Stimulated activated CD8-positive, alpha-beta memory T cell treated with anti-CD3 and anti-CD28 coated beads, Interleukin-4, amount 100 ng/mL, for 1 hour (primary cell): ENCODE measurements at places on chromosomes 4 and X.

GRCh38 chr4:118917582-118917981 is 28.9 kb downstream of the SYNPO2 start:
- no peak for DNase-seq

DNA sequence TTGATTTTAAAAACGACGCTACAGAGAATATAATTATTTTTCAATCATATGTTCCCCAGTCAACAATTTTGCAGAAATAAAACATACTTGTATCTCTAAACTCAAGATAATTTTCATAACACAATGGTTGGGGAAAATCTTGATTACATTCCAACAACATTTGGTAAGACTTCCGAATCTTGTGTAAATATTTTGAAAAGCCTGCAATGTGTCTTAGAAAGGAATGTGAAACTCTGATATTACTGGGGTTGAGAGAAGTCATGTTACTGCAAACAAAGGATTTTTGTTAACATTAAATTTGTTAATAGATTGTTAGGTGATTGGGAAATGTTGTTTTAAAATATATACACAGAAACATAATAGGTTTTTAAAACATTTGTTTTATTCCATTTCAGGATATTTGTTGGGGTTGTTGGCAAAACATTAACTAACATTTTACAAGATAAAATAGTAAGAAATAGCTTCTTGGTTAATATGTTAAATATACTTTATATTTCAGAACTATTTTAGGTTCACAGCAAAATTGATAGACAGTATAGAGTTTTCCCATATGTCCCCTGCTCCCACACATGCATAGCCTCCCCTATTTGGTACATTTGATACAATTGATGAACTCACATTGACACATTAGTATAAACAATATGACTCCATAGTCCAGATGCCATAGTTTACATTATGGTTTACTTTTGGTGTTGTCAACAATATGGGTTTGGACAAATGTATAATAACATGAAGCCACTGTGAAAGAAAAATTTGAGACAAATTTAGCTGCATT is 218.6 kb upstream of the FAM47A start:
- DNase-seq, result no peak

DNA sequence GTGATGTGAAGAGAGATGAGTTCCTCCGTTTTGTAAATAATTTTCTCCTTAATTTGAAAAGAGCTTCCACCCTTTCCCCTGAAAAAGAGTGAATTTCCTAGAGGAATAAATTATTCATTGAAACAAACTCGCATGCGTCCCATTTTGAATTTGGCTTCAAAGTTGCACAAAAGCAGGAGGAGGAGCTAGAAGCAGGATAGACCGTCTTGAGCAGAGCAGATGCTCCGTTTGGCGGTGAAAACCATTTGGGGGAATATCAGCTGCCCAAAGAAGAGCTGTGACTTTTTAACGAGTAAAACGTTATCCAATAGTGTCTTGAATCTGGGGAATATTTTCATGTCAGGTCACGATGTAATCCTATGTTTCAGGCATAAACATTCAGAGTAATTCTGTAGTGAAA is 42.0 kb downstream of the FAM149A start:
- no peak for DNase-seq

DNA sequence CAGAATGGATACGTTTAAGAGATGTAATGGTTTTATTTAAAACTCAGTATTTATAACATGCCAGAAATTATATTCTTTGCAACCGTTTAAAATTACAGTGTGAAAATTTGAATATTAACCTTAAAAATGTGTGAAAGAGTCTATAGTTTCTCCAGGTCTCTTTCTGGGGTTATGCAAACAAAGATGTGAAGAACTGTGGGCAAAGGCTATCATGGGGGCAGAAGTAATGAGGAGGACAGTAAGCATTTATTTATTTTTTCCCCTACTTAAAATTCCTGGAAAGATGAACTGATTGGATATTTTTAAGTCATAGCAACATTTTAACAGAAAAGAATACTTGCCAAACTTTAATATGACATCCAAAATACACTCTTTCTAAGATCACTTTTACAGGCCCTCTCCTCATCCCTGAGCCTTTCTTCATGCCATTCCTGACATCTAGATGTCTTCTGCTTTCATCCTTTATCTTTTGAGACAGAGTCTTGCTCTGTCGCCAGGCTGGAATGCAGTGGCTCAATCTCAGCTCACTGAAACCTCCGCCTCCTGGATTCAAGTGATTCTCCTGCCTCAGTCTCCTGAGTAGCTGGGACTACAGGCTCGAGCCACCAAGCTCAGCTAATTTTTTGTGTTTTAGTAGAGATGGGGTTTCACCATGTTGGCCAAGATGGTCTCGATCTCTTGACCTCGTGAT is 46.1 kb downstream of the TMEM131L start:
- no peak for DNase-seq

DNA sequence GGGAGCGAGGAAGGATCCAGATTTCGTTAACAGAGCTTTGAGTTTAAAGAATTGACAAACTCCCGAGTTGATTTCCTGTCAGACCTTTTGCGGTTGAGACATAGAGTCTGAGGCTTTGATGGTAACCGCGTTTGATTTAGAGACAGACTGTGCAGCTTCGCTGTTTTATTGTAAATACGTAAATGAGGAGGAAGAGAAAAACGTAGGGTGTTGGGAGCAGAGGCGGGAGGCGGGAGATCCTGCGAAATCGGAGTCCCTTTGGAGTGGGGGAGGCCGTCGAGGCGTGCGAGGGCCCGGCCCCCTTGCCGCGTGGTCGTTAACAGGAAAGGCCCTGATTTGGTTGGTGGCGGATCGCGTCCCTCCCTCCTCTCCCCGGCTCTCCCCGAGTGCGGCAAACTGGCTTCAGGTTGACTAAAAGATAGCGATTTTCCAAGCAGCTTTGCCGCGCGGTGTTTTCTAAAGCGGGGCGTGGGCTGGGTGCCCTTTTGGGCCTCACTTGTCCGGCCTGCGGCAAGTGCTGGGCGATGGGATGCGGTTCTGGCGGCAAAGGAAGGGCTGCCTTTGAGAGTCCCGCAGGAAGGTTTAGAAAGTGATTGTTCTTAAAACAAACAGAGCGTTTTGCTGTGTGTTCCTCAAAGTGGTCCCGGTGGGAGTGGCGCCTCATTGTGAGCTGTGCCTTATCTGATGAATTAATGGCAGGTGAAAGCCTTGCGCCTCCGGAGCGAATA is 857 bp downstream of the SCML1 start:
- no peak for DNase-seq

GRCh38 chr4:107721436-107722100 is 1.5 kb upstream of the PAPSS1 start:
- DNase-seq, result peak; percentile 17

- no peak for DNase-seq
Measured at GRCh38 chr4:159193046-159193620, 90.3 kb downstream of the RAPGEF2 start.

DNA sequence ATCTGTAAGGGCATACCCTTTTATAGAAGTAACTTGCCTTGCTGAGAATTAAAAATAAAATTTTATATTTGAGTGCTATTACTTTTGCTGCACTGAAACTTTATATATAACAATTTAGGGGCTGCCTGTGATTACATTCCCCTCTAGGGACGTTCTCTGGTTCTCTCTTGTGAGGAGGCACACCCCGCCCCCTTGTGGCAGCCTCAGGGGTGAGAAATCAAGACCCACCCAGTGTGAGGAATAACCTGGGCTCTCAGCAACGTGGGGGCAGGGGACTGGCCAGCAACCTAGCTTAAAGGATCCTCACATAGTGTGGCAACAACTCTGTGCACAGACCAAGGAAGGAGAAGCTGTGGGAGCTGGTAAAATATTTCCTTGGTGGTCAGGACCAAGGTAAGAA is 43.7 kb downstream of the MAGEA9 start:
- peak; percentile 10 for DNase-seq

DNA sequence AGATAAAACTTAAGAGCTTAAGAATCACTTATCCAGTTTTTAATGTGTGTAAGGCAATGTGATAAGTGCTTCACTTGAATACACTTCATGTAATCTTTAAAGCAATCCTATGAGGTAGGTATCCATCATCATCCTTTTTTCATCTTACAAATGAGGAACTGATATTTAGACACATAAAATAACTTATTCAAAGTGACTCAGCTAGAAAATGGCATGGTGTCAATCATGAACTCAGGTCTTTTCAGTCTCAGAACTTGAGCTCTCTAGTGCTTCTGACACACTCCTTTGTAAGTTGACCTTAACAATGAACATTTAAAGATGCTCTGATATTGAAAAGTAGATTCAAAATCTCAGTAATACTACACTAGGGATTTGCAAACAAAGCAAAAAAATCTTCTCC is 224.8 kb upstream of the TEX13C start:
- DNase-seq, result no peak

DNA sequence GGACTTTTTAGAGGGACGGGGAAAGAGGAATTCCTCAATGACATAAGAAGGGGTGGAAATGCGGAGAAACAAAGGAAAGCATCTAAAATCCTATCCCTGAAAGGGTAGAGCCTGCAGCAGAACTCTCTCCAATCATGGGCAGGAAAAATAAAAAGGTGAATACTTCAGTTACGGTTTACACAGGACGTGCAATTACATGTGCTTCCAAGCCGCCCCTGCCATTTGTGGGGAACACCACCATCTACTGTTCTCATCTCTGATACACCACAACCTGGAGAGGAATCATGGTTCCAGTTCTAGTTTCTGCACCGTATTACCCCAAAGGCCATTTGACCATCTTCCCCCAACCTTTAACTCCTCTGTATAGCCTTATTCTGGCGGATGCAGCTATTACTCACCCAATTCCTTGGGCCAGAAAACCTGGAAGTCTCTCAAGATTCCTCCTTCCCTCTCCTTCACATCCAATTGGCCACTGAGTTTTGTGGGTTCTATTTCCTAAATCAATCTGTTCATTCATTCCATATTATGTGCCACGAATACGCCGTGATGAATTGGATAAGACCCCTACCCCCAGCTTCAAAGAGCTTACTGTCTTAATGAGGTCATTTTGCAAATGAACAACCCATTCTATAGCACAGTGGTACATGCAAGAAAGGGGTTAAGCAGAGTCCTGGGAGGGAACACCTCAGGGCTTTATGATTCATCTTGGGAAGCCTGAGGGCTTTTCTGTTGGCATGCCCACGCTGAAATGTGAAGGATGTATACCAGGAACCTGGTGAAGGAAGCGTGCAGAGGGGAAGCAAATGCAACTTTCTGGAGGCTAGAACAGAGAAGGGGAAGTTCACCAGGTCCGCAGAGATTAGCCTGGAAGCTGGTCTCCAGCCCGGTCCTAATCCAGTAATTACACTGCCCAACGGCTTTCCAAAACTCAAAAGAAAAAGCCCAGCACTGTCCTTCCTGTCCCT is 1.4 kb upstream of the MSL3 start:
- DNase-seq, result no peak
